Activated naive CD4-positive, alpha-beta T cell (primary cell): ENCODE measurements at places on chromosomes 2 and 18.

GRCh38 chr2:143574069-143574468, 444.9 kb downstream of the ARHGAP15 start:
- DNase-seq = no peak

DNA sequence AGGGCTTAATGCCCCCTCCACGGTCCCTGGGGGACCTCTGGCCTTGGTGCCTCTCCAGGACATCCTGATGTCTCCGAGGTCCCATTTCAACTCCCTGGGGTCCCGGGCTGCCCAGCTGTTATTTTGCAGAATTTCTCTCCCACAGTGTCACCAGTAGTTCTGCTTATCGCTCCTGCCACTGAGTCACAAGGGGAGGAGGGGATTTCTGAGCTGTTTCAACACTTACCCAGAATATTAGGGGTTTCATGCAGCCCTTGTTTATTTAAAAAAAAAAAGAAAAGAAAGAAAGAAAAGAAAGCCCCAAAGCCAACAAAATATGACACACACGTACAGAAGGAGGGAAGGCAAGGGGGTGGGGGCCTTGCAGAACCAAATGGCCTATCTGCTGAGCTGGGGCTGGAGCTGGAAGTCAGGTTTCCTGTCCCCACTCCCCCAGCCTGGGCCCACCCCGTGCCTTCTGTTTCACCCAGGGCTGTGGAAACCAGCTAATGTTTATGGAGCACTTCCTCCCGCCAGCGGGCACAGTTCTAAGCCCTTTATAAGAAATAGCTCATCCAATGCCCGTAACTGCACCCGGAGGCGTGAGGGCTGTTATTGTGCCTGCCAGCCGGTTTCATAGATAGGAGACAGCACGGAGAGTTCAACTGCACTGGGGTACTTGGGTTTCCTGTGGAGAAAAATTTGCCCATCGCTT, 8.4 kb upstream of the ARID5A start:
- DNase-seq = no peak

GRCh38 chr2:101832114-101832513, 134.6 kb downstream of the MAP4K4 start:
- DNase-seq = no peak

DNA sequence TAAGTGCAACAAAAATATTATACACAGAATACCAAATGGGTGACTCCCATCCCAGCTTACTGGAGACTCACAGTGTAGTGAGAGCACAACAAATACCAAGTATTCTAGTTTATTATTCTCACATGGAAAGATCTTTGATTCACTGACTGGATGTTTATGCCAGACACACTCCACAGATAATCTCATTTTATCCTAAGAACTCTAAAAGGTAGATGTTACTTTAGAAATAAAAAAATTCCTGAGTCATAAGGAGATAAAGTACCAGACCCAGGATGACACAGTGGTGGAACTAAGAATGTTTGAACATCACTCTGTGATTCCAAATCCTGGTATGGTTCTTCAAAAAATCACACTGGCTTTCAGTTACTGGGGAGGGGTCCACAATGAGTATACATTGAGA, 136.2 kb downstream of the CDH2 start:
- no peak for DNase-seq

GRCh38 chr2:71313016-71313766, 18.4 kb upstream of the ZNF638 start:
- no peak for DNase-seq

GRCh38 chr2:70133491-70134322, 46.4 kb downstream of the PCBP1 start:
- DNase-seq = no peak

DNA sequence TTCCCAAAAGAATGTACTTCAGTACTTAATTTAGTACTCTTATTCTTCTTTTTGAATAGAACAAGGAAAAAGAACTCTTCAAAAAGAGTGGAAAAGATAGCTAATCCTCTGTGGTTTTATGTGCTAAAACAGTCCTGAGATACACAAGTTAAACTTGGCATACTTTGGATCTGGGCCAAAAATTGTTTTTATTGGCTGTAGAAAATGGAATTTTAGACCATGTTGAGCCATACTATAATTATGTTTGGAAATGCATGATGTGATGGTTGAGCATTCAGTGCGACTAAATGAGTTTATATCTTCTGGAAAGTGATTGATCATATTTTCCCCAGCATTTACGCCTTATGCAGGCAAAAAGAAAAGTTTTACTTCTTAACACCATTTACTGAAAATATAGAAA, 18.0 kb upstream of the PDE1A start:
- no peak for DNase-seq

GRCh38 chr2:239093952-239094351, 246.1 kb downstream of the TWIST2 start:
- no peak for DNase-seq

GRCh38 chr2:196441527-196441926, 198.0 kb upstream of the CCDC150 start:
- no peak for DNase-seq

- DNase-seq = no peak
Measured at GRCh38 chr2:47344890-47345589, 57.9 kb upstream of the MSH2 start.

DNA sequence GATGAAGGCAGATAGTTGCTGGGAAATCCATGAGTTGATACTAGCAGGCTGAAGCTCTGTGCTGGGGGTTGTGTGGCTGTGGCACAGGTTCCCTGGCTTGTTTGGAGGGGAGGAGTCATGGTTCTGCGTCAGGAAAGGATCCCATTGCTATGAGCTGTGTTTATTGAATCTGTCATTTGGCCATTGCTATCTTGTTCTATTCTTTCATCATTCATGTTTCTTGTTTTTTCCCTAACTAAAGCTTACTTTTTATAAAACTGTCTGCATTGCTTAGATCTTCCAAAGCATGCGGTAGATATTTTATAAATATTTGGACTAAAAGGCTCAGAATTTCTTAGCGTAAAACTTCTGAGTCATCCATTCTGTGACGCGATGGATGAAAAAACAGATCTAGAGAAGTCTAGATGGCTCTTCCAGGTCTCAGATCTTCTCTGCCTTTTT, 335.3 kb downstream of the PTPRM start:
- no peak for DNase-seq
